ENCODE measurements at places on chromosomes 2 and 18.

DNA sequence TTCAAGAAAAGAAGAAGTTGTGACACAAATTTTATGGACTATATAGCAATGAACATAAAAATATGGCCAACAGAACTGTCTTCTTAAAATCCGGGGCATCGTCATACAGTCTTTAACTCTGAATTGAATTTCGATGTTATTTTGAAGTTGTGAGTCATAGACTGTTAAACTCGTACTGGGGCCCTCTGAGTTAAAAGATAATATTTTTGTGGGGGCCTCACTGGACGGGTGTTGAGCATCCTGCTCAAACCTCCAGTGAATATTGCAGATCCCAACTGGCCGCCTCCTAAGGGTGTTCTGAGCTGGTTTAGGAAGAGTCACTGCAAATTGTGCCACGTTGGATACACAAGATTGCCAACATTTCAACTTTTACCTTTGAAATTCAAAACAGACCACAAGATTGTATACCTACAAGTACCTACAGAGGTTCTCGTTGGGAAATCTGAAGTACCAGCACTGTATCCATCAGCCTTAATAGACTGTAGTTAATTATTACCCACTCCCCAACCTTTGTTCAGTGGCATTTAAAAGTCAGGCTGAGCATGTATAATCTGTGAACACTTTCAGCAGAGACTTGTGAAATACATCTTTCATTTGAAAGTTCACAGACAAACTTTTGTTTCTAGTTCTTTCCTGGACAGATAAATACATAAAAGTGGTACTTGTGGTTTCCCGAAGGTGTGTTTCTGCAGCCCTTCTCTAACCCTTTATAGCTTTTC is 27.8 kb downstream of the KLHL23 start:
- no peak for DNase-seq

DNA sequence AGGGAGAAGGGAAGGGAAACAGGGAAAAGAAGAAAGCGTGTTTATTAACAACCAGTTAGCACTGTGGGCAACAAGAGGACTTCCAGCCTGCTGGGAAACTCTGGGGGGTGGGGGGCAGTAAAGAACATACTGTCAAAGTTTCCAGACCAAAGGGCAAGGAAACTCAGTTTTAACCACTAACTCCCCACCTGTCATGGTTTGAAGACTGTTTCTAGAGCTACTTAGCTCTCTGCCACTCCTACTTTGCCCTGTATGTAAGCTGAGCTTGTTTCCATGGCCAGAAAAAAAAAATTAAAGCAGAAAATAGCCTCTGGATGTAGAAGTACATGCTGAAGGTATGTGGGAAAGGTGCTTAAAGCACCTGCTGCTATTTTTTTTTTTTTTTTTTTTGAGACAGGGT is 11.0 kb upstream of the PTPN2 start:
- DNase-seq = no peak

GRCh38 chr2:46545015-46545839 is 65.9 kb downstream of the TMEM247 start:
- no peak for DNase-seq

- DNase-seq = no peak
Measured at GRCh38 chr2:198546122-198546521, 741.7 kb downstream of the PLCL1 start.

DNA sequence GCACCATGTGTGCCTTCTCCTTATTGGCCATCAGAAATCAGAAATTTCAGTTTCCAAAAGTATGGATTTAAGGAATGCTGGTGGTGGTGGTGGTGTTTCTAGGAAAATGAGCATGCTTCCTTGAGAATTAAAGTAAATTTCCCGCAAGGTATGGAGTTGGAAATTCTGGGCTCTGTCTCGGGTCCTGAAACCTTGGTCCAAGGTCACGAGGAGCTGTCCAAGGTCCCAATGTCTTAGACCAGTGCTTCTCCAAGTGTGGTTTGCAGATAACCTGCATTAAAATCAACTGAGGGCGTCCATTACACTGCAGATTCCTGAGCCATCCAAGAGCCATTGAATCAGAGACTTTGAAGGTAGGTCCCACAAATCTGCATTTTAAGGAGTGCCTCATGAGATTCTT is 210.9 kb upstream of the PKDCC start:
- peak; percentile 45 for DNase-seq

- peak; percentile 75 for DNase-seq
Measured at GRCh38 chr2:112622528-112622849, 23.2 kb upstream of the SLC20A1 start.

- no peak for DNase-seq
Measured at GRCh38 chr2:186559848-186560247, 30.0 kb upstream of the ITGAV start.

DNA sequence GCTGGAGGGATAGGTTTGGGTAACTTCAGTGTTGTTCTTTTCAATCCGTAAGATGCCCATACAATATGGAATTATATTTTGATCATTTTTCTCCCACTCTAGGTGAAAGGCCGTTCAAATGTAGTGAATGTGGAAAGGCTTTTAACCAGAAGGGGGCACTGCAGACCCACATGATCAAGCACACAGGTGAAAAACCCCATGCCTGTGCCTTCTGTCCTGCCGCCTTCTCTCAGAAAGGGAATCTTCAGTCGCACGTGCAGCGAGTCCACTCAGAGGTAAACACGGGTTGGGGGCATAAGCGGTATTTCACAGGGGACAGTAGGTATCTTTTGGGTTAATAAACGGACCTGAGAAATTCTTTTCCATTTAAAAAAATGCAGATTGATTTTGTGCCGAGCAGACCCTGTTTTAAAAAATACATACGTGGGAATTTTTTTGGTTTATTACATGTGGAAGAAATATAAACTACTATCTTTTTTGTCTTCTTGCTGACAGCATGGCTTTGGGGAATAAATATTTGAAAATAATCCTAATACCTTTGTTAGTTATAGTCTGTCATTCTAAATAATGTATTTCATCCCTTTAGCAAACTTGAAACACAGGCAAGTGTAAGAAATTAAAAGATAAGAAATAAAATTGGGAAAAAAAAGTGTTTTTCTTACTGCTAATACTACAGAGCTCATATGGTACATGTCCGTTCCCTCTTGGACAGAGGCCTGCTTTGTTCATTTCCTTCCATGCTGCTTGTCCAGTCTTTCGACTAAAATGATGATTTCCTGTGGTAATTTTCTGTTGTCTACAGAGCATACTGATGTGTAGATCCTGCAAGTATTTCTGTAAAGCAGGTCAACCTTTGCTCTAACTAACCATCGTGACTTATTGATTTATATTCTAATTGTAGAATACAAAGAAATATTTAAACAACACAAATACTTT is 53.3 kb downstream of the ZNF236 start:
- DNase-seq = no peak

GRCh38 chr18:63562284-63562683 is 20.1 kb downstream of the SERPINB12 start:
- no peak for DNase-seq

DNA sequence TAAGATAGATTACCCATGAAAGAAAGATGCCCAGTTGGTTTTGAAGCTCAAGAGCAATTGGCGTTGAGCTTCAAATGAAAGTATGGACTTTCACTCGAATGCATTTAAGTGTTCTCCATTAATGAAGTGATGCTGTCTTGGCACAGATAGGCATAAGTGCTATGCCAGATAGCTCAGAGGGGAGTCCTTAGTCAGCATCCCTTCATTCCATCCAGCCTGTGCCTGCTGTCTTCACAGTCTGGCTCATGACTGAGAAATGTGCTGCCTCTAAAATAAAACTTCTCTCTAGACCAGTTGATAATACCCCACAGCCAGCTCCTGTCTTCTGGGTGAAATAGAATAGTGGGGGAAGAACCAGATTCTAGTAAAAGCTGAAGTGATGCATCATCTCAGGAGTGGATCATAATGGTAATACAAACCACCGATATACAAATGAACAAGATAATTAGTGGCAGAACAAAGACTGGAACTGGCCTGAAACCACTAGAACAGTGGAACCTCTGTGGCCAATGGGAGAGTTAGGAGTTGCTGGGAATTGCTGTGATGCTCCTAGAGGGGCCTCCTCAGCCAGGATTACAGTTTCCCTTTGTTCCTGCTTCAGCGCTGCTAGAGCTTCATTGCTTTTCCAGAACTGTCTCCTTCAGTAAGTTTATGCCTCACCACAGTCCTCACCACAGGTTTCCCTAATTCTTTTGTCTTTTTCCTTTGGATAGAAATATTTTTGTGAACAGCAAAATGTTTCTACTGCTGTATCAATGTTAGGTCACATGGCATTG is 359.3 kb downstream of the KIAA1328 start:
- no peak for DNase-seq

DNA sequence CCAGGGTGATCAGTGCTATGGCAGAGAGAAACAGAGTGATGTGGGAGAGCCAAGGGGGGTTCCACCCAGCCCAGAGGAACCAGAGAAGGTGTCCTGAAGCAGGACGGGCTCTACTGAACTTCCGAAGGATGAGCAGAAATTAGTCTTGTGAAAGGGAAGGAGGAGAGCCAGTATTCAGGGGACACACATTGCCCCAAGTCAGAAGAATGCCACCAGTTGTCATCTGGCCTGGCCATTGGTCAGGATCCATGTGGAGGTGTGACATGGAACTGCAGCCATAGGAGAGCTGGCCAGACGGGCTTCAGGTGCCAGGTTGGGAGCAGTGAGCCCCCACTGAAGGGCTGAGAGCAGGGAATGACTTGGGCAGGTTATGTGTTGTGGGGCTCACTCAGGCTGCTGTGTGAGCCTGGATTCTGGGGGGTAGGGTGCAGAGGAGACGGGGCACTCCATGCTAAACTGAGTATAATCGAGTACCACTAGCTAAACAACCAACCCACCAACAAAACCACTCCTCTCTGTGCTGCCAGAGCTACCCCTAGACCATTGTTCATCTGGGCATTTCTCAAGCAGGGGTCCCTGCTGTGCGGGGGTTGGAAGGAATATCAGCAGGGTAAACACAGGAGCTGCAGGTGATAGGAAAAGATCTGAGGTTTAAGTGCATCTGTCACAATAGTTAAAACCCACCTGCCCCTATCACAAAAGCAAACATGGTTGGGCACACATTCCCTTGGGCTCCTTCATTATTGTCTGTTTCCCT is 25.3 kb downstream of the MARCO start:
- no peak for DNase-seq

DNA sequence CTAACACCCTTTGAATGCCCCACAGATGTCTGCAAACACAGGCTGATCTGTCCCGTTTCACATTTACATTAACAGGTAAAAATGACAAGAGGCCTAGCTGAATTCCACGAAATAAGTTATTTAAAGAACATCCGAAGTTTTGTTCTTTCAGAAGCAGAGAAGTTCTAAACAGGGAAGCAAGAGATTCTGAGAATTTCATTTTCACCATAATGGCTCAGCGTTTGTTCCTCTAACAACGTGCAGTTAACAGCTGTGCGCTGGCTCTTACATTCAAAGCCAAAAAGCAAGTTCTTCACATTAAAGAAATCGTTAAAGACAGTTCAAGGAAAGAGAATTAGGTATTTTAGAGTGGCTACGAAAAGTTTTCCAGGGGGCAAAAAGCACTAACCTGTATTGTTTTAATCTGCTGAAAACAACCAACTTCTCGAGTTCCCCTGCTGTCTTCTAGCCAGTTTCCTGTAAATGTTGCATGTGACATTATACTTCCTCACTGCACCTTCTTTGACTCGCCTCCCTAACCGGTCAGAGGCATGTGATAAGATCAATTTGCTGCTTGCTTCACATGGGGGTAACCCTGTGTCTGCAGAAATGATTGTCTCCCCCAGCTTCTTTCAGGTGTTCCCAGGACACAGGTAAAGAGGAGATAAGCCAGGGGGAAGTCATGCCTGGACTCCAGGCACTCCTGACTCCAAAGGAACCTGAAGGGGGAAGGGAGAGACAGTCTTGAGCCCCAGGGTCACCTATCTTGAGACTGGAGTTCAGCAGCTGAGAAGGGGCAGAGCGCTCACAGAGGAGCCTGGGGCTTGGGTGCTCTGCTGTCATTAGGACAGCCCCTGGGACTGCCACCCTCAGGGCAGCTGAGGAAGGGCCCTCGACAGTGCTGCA is 36.8 kb upstream of the WIPF1 start:
- no peak for DNase-seq

DNA sequence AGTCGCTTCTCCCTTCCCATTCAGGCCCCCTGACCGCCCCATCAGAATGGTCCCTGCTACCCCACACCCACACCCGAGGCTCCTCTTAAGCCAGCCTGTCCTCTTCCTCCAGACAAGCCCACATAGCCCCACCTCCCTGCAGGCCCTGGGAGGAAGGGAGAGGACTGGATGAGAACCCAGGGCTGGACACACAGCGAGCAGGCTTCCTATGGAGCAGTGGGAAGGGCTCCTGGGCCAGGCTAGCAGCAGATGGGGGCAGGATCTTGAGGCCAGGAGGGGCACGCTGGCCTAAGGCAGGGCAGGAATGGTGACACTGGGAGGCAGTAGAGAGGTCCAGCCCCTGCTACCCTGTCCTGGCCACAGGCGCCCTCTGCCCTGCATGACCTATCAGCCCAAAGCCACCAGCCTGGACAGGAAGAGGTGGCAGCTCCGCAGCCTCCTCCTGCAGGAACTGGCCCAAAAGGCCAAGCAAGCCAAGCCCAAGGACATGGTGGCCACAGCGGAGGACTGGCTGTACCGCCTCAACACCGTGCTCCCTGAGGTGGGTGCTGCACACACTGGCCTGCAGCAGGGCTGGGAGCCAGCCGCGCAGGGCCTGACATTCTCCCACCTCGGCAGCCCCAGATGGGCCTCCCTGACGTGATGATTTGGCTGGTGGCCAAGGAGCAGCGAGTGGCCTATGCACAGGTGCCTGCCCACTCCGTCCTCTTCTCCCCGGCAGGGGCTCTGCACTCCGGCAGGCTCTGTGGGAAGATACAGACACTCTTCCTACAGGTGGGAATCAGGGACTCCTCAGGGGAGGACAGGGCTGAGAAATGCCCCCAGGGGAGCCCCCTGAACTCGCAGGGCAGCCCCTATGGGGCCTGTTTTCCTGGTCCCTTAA is 43.3 kb downstream of the FER1L5 start:
- no peak for DNase-seq

DNA sequence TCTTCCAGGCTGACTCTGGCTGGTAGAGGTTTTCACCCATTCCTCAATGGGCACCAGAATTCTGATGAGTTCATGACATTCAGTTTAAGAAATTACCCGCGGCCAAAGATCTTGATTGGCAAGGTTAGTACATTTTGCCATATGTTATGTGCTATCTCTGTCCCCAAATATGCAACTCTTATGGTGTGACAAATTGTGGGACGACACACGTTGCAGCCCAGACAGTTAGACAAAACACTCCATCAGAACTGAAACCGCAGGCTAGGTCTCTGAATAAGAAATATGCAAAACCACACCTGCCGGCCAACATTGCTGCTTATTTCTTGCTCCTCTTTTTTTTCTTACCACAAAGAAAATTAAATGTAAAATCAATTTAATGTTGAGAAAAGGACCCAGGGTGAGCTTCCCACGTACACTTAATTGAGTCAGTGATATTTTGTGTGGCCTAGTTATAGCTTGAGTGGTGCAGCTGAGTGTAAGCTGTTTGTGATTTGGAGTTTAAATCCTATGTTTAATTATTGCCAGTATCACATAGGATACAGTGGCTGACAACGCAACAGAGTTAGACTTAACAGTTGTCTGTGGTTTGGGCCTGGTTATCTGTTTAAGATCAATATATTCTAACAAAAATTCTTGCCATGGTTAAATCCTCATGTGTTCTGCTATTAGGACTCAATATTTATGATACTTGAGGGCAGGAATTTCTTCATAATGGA is 35.7 kb upstream of the LTBP1 start:
- DNase-seq = no peak

- no peak for DNase-seq
Measured at GRCh38 chr2:74528600-74529356, 728 bp downstream of the AUP1 start.

Measured in AG08395 (cell line).